Activated CD8-positive, alpha-beta T cell treated with anti-CD3 and anti-CD28 coated beads for 36 hours (primary cell): ENCODE measurements at places on chromosomes 12 and 14. TPM values are rescaled to one million over a fixed set of nuclear protein-coding genes. Genes with fewer than 3 reads are reported as not detected.

ACOT6 gene
- total RNA-seq: not detected

CHD8 gene
- total RNA-seq: 85.3 TPM

EPS8 gene
- total RNA-seq: 1.8 TPM

P2RX2 gene
- not detected for total RNA-seq

SLC25A47 gene
- total RNA-seq: not detected

KERA gene
- not detected for total RNA-seq

HECTD4 gene
- total RNA-seq: 18.2 TPM
